Activated CD4-positive, alpha-beta memory T cell treated with anti-CD3 and anti-CD28 coated beads for 36 hours (primary cell): ENCODE measurements at places on chromosomes 13 and 19. TPM values are rescaled to one million over a fixed set of nuclear protein-coding genes. Genes with fewer than 3 reads are reported as not detected.

The CLDND2 gene
- 4.8 TPM for total RNA-seq

The LGALS14 gene
- total RNA-seq, result 2.5 TPM

The ZNF607 gene
- total RNA-seq, result 5.3 TPM

The ZNF415 gene
- total RNA-seq, result 0.88 TPM

The GET3 gene
- 54.2 TPM for total RNA-seq
